ENCODE measurements at places on chromosomes 5 and 9.

GRCh38 chr9:127540664-127541041, 71.4 kb upstream of the STXBP1 start:
- DNase-seq, result no peak

DNA sequence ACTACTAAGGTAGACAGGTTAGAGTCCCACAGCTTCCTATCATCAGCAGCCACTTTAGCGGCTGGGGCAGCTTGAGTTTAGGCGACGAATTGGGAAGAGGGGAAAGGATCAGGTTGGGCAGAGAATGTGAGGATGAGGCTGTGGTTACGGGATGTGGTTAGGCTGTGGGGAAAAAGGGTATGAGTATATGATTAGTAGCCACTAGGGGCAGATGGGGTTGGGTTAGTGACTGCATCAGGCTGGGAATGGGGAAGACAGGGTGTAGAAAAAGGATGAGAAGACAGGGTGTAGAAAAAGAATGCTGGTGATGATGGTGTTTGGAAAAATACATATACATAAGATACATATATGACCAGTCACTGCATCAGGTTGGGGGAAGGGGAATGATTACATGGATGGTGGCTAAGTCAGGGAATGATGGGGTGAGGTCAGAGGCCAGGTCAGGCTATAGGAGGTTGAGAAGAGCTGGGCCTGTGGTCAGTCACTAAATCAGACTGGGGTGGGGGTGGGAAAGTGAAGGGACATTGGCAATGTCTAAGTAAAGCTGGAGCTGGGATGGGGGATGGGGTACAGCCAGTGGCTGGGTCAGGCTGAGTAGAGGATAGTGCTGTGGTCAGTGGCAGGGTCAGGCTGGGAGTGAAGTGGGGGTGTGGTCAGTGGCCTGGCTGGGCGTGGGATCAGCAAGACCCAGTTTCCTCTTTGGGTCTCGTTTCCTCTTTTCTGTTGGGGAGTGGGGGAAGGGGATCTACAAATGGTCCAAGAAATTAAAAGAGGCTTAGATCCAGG, 2.1 kb downstream of the TLN1 start:
- peak; percentile 62 for DNase-seq

DNA sequence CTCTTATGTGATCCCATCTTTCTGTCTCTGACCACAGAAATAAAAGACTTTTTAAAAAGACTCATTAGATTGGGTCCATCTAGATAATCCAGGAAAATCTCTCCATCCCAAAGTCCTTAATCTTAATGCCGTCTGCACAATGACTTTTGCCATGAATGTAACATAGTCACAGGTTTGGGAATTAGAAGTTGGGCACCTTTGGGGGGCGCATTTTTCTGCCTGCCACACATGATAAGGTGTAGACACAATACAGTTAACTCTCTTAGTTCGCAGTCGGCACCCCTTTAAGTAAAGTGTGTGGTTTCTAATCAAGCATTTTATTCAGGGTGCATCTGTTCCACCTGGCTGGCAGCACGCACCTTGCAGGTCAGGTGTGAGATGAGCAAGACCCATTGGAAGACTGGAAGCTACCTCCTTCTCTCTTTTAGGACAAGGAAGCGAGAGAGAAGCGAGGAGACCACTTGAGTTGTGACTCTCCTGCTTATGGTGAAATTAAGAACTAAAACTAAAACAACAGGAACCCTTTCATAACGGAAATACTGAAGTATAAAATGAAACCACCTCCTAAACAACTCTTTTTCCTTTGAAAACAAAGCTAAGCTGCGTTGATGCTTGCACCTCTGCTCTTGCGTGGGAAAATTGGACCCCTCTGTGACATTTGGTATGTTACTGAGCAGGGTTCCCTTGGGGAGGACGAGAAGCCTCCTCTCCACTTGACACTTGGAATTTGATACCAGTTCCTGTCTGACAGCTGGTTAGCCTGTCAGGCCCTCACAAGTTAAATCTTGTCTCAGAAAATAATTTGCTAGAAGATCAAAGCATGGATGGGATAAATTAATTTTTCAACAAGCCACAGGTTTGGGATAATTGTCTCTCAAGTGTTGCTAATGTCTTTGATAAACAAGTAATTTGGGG, 304.6 kb upstream of the DMRT1 start:
- peak; percentile 30 for DNase-seq

DNA sequence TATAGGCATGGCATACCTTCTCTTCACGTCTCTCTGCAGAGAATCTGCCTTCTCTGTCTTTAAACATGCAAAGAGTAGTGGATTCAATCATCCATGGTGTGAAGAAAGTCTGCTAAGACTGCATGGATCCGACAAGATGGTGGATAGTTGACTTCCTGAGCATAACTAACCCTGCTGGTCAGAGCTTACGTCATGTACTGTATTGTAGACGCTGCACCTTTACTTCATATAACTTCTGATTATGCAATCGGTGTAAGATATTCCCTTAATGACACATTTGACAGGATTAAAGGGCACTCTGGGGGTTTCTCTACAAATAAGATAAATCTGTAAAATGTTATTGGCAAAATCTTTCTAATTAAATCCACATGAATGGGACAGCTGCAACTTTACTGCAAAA, 240.3 kb upstream of the NREP start:
- DNase-seq, result no peak

GRCh38 chr5:6686501-6686900, 26.7 kb upstream of the TENT4A start:
- DNase-seq, result no peak

DNA sequence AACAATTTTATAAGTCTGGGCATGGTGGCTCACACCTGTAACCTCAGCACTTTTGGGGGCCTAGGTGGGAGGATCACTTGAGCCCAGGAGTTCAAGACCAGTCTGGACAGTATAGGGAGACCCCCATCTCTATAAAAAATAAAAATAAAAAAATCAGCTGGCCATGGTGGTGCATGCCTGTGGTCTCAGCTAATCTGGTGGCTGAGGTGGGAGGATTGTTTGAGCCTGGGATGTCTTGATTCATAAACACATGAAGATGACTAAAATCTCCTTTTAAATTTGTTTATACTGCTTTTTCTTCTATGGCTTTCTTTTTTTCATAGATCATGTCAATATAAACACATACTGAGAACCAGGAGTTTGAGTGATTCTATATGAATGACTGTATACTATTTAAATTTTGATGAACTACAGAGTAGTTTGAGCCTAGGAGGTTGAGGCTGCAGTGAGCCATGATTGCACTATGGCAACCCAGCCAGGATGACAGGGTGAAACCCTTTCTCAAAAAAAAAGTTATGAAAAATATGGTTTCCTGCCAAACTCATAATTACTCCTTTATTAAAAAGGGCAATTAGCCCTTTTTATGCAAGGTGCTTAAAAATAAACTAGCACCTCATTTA, 14.2 kb downstream of the RIC1 start:
- no peak for DNase-seq

GRCh38 chr5:12133520-12133919, 229.3 kb upstream of the CTNND2 start:
- DNase-seq, result no peak

DNA sequence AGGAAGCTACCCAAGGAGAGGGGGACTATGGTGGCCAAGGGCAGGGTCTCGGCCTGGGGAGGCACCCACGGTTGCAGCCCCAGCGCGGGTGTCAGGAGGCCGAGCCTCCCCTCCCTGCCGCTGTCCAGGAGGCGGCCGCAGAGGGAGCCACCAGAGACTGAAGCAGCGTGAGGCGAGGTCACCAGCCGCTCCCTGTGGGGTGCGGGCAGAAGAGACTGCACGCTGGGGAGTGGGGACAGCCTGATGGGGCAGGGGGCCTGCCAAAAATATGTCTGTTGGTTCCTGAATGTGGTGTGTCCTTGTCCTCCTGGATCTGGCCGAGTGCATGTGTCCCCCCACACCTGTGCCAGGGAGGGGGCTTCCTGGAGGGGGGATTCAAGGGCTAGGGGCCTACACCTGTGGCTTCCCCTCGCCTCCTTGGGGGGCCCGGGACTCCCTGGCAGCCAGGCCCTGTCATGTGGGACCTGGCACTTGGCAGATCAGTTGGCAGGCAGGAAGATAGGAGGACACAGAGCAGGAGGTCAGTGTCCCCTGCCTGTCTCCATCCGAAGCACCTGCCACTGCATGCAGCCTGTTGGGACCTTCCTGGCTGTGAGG, 131.2 kb downstream of the DAB2IP start:
- DNase-seq, result no peak

DNA sequence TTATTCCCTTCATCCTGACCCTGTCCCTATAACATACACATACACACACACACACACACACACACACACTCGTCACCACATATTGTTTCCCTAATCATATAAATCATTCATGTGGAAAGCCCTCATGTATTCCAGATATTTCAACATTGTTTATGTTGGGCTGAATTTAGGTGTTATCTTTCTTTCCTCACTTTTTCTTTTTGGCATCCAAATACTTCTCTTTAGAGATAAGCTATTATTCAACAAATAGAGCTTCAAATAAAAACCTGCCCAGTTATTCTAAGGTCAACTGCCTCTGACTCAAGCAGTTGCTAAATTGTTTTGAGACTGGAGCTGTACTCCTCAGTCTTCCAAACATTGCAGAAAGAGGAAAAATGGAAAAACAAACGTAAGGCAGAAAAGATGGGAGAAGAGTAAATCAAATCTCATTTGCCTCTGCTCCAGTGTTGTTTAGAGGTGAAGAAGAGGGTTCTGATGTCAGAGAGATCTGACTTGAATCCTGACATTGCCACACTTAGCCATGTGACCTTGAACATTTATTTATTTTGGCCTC, 215.7 kb downstream of the GAS1 start:
- no peak for DNase-seq

GRCh38 chr9:15300218-15300617, 6.8 kb downstream of the TTC39B start:
- DNase-seq, result no peak

DNA sequence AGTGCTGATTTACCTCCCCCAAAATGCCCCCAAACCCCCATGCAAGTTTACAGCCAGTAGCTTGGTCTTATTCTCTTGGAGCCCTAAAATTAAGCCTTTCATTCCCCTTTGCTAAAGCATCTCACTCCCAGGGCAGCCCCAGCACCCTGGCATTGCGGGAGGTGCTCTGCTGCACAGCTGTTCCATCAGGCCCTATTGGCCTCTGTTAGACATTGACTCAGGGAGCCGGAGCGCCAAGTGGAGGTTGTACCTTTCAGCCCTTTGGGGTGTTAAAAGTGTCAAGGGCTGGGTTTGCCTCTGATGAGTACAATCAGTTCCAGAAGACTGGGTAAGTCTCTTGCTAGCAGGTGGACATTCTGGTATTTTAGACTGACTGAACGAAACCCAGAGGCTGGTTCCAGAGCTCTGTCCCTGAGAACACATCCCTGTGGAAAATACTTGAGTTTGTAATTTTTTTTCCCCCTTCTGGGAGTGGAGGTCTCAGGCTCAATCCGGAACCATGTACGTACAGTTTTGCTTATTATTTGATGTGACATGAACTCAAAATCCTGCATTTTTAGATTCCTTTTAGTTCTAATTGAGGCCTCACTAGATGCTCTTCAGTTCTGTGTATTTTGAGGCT, 102.4 kb downstream of the UBE2R2 start:
- DNase-seq, result no peak

GRCh38 chr9:3968891-3969290, 331.0 kb downstream of the GLIS3 start:
- DNase-seq, result no peak

DNA sequence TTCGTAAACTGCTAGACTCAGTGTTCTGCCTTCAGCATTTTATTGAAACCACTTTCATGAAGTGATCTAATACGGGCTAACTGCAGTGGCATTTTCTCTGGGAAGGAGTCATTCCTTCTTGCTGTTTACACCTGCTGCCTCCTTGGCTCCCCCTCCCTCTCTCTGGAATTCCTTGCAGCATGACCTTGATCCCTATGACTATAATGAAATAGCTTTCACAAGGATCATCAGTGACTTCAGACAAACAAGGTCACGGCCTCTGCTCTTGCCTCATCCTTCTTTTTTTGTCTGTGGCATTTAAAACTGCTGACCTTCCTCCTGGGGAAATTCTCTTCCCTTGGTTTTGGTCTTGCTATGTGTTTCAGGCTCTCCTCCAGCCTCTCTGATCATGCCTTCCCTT, 90.2 kb downstream of the ZNF462 start:
- DNase-seq, result no peak
